Esophagus muscularis mucosa (tissue), 4 donors: ENCODE measurements at places on chromosomes 7 and 10. TPM values are rescaled to one million over a fixed set of nuclear protein-coding genes. Genes with fewer than 3 reads are reported as not detected.

DNA sequence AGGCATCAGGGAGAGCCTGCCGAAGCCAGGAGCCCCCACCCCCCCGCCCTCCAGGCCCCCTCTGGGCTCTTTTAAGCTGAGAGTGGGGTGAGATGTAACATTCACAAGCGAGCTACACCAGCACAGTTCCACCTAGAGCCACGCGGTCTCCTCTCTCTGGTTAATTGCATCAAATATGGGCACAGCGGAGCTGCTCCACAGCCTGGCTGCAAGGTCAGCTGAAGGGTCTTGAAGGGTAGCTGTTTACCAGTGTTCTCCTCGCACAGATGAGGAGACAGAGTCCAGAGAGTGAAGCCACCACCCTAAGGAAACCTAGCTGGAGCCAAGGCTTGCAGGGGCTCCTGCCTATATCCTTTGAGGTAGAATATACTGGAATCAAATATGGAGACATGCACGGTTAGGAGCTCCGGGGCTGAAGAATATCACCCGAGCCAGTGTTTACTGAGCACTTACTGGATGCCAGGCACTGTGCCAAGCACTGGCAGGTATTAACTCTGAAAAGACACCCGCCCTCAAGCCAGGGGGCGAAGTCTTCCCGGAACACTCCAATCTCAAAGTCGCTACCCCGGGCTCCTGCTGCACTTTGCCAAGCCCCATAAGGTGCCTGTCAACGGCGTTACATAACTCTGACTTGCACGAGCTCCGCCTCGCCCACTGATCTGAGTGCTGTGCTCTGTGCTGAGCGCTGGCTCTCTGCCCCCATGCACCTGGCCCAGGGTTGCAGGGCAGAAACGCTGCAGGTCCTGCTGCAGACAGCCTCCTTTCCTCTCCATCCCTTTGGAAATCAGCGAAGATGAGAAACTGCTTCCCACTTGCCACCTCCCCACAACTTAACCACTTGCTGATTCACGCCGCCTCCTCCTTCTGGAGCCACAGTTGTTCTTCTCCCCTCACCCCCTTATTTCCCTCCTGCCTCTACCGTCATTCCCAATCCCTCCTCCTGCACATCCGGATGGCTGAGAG is 5.4 kb downstream of the CHST15 start:
- DNase-seq, result no peak
- peak overlapping the region; percentile 2 for H3K4me3 ChIP-seq
- peaks cover 89% of the 10 kb centered on the region for H3K4me1 ChIP-seq

DNA sequence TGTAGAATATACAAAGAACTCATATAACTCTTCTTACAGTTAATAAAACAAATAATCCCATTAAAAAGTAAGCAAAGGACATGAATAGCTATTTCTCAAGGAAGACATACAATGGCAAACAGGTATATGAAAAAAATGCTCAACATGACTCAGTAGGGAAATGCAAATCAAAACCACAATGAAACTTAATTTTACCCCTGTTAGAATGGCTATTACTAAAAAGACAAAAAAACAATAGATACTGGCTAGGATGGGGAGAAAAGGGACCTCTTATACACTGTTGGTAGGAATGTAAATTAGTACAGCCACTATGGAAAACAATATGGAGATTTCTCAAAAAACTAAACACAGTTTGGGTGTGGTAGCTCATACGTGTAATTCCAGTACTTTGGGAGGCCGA is 37.8 kb downstream of the HERPUD2 start:
- no peak overlapping the region for H3K4me3 ChIP-seq
- H3K4me1 ChIP-seq, result peaks cover 11% of the 10 kb centered on the region
- H3K27me3 ChIP-seq, result no peaks in the 10 kb centered on the region
- no peak overlapping the region for H3K27ac ChIP-seq

Gene GIMAP2
- total RNA-seq, result 7.1 TPM

GRCh38 chr7:149547126-149547525 is 49.5 kb upstream of the ZNF746 start:
- H3K4me1 ChIP-seq, result no peaks in the 10 kb centered on the region
- no peaks in the 10 kb centered on the region for H3K27me3 ChIP-seq
- H3K4me3 ChIP-seq, result no peak overlapping the region
- no peak overlapping the region for H3K27ac ChIP-seq

- DNase-seq, result no peak
- H3K27me3 ChIP-seq, result no peaks in the 10 kb centered on the region
- no peaks in the 10 kb centered on the region for H3K36me3 ChIP-seq
- no peaks in the 10 kb centered on the region for H3K4me1 ChIP-seq
- no peak overlapping the region for H3K27ac ChIP-seq
These were observed 156.3 kb upstream of the SEMA3C start for GRCh38 chr7:81075150-81075549.
